K562 (cell line): ENCODE measurements at places on chromosomes 6 and 20. TPM values are rescaled to one million over a fixed set of nuclear protein-coding genes. Genes with fewer than 3 reads are reported as not detected.

DNA sequence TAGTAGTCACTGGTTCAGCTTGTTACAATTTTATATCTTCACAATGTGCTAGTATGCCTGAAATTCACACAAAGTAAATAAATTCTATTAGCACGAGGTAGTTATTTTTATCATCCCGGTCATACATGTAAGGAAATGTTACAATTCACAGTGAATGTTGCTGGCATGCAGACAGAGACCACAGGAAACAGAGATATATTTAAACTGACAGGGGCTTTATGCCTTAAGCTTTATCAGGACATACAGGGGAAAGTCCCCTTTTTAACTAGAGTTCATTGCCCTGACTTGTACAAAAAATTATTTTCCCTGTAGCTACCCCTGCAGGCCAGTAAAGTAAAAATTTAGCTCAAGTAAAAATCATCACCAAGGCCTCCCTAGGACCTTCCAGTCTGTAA is 712.0 kb upstream of the NRSN1 start:
- no peak for DNase-seq

DNA sequence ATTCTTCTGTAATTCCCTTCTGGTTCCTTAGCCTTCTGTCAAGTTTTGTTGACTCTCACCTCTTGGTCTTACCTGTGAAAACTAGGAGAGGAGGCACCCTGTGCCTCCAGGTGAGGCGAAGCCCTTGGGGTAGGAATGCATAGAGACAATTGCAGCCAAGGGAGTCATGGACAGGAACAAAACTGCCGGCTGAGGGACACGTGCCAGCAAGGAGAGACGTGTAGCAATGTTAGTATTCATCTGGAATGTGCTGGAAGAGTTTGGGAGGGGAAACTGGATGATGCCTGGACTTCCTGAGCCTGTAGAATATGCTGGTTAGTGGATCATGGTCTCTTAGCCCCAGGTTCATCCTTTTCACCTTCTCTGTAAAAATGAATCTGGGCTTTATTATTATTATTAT is 3.9 kb upstream of the TIAM2 start:
- DNase-seq = no peak

- no peak for DNase-seq
Measured at GRCh38 chr20:49446808-49447207, 35.7 kb downstream of the KCNB1 start.

DNA sequence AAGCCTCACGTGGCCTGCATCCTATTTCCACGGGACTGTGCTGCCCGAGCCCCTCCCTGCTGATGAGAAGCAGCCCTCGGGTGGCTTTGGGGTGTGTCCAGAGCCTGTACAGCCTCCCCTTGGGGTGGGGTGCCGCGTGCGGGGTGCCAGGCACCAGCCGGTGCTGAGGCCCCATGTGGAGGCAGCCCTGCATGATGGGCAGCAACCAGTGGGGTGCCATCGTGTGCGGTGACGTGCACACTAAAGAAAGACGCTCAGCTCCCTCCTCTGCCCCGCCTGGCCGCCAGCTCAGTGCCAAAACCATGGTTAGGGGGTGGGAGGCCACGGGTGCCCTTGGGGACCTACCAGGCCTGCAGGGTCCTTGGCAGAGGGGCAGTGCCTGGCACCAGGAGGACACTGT is 26.2 kb downstream of the NTSR1 start:
- DNase-seq = no peak

DNA sequence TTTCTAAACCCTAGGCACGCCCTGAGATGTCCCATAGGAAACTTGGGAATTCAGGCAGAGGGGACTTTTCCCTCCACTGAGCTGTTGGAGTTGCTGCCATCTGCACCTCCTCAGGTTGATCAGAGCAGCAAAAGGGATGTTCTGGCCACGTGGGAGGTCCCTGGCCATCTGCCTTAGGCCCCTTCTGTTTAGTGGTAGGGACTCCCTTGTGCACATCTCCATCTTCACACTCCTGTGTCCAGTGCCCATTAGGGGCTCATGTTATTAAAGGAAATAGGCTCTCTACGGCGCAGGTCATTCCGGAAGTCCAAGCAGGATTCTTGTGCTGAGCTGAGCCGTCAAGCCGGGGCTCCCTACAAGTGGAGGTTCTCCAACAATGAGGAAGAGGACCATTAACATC is 237.8 kb upstream of the RIN2 start:
- no peak for DNase-seq

The MYT1 gene
- total RNA-seq = 0.02 TPM in 1 of 2 replicates, not detected in the other

The DPM1 gene
- total RNA-seq = 75.2 and 81.4 TPM in 2 replicates

The PMEPA1 gene
- 0.16 and 0.20 TPM in 2 replicates for total RNA-seq
